ENCODE measurements at places on chromosomes 11 and 22.

DNA sequence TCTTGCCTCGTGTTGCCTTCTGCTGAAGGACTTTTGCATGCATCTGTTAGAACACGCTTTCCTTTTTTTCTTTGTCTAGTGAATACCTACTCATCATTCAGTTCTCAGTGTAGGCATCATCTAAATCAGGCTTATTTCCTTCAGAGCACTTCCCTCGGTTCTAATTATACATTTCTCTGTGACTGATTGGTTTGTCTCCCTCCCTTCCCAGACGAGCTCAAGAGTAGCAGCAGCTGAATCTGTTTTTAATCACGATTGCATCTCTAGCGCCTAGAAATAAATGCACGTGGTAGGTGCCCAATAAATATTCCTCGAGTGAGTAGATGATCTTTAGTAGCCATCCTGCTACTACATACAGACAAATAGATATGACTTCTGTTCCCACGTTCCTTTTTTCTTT lies 6.3 kb downstream of the CEP164 start:
- DNase-seq, result no peak

GRCh38 chr11:11635443-11635842 lies 13.6 kb upstream of the GALNT18 start:
- DNase-seq, result no peak

DNA sequence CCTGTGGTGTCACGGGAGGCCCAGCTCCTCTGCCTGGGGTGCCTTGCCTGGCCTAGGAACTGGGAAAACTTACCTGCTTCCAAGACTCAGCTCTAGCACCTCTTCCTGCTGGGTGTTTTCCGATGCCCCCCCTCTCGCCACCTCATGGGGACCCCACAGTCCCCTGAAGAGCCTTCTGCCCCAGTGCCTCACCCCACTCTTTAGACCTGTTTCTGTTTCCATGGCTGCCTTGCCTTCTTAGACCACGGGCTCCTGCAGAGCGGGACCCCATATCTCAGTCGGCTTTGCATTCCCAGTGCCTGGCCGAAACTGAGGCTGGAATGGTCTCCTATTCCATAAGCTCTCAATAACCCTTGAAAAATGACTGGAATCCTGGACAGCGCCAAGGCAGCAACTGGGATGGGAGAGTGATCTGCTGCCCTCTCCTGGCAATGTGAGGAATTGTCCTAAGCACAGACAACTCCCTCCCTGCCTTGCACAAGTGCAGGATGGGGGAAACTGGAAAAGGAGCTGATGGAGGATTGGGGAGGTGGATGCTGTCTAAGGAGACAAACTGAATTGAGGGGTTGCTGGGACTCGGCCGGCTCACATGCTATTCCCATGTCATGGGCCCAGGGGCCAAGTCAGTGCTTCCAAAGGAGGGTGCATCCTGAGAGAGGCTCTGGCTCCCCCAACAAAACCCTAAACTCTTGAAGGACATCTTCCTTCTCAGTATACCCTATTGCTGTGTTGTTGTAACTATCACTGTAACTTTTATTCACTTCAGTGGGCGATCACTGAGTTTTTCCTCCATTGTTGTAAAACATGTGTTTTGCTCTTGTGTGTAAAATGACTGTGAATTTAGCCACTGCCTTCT lies 26.6 kb upstream of the IL17RA start:
- DNase-seq, result peak; percentile 25

DNA sequence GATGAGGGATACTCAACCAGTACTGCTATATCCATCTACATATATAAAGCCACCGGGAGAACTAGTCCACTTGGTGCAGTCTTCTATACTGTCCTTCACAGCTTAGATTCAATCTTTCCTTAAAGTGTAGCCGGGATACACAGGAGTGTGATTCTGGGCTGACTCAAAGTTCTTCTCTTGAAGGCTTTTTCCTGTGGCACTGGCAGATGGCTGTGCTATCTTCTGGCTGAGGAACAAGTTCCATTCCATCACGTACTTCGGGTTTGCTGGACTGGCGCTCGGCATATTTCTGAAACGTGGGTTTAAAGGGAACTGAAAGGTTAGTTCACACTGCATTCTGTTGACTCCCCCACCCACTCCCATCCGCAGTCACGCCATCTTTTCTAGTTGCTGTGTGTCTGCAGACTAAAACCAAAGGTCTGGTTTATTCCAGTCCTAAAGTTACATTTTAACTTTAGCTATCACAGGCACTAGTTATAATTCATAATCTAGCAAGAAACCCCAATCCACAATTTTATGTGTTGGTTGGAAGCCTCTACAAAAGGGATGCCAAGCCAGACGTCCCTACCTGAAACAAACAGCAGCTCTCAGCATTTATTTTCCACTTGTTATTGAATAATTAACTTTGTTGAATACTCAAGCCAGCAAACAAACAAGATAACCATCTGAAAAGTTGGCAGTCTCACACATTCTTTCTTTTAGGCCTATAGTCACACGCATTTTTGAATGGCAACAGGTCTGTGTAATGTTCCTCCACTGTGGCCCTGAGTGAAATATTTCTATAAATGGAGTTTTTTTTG lies 7.5 kb upstream of the C11orf65 start:
- no peak for DNase-seq

DNA sequence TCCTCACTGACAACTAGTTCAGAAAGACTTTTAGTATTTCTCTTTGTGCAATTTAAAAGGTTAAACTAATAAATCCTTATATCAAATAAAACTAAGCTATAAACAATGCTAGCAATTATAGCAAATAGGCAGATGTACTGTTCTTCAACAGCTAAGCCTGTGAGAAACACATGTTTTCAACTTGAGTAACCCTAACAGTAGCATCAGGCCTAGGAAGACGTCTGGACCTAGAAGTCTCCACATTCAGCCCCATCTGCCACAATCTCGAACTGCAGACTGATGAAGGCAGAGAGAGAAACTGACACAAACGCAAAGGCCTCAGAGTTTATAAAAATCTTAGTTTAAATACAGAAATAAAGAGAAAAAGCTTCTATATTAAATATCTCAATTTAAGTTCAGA lies 2.5 kb downstream of the ST13 start:
- DNase-seq, result no peak

DNA sequence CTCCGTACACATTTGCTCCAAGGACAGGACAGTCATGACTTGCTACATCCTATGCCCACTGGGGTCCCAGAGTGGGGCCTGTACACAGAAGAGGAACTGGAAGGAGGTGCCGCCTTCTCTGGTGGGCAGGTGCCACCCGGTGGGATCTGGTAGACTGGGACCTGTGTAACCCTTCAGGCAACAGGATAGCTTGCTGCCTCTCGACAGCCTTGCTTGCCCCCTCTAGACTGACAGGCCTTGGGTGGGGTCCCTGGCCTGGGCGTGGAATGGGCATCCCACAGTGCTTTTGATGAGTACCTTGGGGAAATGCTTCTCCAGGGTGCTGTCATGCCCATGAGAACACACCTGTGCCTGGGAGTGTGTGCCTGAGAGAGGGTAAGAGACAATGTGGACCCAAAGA lies 15.8 kb downstream of the SHANK3 start:
- DNase-seq, result no peak

GRCh38 chr11:57241353-57241972 lies 4.4 kb upstream of the APLNR start:
- no peak for DNase-seq

- no peak for DNase-seq
Measured at GRCh38 chr22:49638788-49639187, 188.9 kb downstream of the BRD1 start.

DNA sequence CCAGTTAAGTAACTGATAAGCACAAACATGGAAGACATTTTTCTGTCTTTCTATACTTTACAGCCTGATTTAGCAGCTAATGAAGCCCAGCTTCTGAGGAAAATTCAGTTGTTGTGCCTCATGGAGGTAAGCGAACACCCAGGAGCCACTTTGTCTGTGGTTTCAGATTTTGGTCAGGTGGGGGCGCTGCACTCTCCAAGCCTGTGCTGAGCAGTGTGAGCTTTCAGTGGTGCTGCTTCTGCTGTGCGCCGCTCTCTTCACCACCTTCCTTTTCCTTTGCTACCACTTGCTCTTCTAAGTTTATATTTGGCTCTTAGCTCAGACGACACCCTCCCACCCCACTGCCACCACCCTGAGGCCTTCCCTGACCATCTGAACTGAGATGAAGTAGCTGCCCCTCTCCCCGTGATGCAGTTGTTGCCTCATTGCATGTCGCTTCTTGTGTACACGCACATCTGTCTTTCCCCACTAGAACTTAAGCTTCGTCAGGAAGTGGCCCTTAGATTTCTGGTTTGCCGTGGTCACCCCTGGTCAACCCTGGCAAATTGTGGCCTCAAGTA lies 14.0 kb downstream of the PSMD13 start:
- DNase-seq, result peak; percentile 78

DNA sequence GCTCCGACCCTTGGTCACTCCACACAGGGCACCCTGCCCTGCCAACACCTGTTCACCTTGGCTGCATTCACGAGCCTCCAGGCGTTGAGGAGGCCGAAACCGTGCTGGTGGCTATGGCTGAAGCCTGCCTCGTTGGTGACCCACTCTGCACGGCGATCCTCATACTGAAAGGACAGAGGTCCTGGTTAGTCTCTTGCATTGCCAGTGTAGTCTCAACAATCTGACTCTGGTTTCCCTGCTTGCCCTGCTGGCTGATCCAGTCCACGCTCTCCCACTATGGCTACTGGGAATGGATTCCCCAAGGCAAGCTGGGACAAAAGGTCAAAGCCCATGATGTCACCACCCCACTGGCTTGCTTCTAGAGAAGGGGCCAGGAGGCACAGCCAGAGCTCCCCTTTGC lies 12.9 kb downstream of the PCSK7 start:
- no peak for DNase-seq

- no peak for DNase-seq
Measured at GRCh38 chr22:40450616-40451015, 80.2 kb downstream of the SGSM3 start.

- no peak for DNase-seq
Measured at GRCh38 chr11:48123934-48124755, 92.5 kb upstream of the OR4B1 start.

DNA sequence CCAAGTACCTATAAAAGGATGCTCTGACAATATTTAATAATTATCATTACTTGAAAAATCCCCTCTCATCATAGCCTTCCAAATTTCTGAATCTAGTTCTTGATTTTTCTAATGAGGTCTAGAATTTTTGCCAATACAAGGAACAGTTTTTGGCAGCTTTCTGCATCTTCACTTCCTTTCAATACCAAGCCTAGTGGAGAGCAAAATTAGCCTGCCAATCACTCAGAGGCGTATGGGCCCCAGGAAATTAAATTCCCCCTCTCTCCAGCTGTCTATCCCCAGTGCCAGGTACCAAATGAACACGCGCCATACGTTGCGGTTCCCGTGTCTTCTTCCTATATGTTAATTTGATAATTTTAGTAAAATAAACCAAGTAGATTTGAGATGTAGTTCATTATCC lies 293.9 kb downstream of the NTM start:
- DNase-seq, result no peak

- DNase-seq, result peak; percentile 47
Measured at GRCh38 chr11:120334894-120335462, 1.2 kb upstream of the ARHGEF12 start.

DNA sequence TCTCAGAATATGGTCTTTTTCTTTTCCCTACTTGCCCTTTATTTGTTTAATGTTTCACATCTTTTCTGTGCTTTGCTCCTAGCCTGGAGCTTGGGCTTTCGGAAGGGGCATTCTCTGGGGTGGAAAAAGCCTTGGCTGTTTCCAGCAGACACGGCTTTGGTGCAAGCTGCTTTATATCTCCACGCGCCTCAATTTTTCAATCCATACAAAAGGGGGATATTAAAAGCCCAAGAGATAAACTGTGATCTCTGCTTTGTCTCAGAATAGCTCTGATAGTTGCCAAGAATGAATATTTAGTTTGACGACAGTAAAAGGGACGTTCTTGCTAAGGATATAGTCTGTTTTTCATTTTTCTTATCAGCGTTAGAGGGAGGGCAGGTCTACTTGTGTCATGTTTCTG lies 194.0 kb upstream of the KIRREL3 start:
- DNase-seq, result no peak

- DNase-seq, result no peak
Measured at GRCh38 chr11:93704237-93704636, 37.1 kb downstream of the TAF1D start.

- DNase-seq, result peak; percentile 26
Measured at GRCh38 chr22:36201630-36202319, at the start of gene APOL4. APOL4 (minus strand) TSS chr22:36201809; CDS start chr22:36201734, 75 bp downstream.

DNA sequence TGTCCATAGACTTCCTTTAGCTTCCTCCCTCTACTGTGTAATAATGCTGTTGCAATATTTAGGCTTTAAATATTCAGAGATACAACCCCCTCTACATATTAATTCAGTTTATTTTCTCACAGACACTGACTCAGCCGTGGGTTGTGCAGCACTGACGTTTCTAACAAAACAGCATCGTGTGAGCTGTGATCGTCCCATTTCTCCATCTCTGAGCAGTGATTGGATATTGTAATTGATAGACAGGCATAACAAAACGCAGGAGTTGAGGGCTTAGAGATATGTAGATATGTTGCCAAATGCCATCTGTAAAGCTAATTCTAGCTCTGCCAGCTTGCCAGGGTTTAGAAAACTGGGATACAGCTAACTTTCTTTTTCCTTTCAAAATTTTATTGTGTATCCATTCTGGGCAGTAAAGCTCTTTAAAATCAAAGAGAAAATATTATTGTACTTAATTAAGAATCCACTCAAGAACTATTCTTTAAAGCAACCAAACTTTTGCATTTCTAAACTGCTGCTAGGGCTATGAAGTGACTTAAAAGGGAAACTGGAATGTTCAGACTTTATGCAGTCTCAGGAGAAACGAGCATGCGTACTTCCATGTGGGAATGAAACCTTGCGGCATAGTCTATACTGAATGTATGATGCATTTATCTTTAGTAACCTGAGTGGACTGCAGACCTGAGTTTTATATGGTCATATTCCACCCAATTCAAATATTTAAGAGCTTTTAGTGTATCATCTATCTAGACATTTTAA lies 22.7 kb downstream of the BTBD10 start:
- no peak for DNase-seq

DNA sequence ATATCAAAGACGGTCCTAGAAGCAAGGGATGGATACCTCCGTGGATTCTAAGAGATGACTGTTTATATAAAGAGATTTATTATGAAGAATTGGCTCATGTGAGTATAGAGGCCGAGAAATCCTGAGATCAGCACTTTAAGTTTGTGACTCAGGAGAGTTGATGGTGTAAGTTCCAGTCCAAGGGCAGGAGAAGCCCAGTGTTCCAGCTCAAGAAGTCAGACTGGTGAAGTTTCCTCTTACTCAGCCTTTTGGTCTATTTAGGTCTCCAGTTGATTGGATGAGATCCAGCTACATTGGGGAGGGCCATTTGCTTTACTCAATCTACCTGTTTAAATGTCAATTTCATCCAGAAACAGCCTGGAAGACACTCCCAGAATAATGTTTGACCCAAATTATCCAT lies 45.1 kb downstream of the TSPAN18 start:
- no peak for DNase-seq

- no peak for DNase-seq
Measured at GRCh38 chr11:112613051-112613972, 347.9 kb upstream of the NCAM1 start.

- DNase-seq, result no peak
Measured at GRCh38 chr11:75303544-75304224, 47.8 kb downstream of the ARRB1 start.
